ENCODE measurements at places on chromosomes 5 and 9.
A peak's percentile ranks its signal among the peaks of the same experiment; 100 is the strongest.

DNA sequence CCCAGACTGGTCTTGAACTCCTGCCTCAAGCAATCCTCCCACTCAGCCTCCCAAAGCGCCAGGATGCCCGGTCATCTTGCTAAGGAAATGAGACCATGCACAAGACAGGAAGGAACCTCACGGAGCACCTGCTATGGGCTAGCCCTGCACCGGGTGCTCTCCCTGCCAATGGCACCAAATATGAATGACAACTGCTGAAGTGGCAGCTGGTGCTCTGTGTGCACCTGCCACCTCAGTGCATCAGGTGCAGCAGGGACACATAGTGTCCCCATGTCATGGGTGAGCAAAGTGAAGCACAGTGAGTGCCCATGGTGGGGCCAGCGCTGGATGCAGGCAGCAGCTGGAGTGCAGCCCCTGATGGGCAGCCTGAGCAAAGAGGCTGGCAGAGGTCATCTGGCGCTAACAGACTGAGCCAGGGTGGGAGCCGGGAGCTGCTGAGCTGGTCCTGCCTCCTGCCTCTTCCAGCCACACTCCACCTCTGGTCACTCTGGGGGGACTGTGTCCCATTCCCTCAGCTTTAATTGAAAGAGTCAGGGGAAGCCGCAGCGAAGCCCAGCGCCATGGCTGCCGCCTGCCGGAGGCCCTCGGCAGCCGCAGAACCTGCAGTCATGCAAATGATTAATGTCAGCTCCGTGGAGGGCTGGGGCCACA is 46.4 kb downstream of the BARX1 start:
- no peak for DNase-seq

DNA sequence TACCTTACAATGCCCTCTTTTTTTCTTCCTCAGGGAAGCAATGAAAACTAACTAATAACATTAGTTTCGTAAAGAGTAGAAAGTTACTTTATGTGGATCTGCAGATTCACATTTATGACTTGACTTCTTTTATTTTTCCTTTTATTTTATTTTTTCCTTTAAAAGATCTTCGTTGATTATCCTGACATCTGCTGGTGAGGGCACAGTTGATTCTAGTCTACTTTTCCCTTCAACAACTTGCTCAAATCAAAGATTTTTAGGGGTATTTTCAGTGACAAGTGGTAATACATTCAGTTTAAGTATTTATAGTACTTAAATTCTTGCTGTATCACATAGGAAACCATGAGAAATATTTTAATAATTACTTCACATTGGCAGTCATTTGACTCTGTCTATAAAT is 4.9 kb downstream of the EDIL3 start:
- no peak for DNase-seq

- no peak for DNase-seq
Measured at GRCh38 chr9:133122935-133123611, 2.0 kb upstream of the RALGDS start.

- no peak for DNase-seq
Measured at GRCh38 chr5:21615195-21615765, 1237.9 kb downstream of the CDH12 start.

DNA sequence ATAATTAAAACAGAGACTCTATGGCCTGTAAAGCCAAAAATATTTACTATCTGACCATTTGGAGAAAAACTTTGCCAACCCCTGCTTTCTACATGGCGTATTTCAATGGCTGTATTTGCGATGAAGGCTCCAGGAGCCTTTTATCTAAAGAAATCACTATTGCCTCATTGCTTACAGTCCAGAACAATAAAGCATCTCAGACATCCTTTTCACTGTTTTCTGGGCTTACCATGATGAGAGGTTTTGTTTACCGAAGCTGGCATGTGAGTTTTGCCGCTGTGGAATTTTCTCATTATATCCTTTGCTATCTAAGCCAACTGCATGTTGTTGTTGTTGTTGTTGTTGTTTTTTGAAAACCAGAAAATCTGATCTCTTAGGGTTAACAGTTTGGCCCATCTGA is 13.9 kb downstream of the PALM2AKAP2 start:
- DNase-seq, result no peak

DNA sequence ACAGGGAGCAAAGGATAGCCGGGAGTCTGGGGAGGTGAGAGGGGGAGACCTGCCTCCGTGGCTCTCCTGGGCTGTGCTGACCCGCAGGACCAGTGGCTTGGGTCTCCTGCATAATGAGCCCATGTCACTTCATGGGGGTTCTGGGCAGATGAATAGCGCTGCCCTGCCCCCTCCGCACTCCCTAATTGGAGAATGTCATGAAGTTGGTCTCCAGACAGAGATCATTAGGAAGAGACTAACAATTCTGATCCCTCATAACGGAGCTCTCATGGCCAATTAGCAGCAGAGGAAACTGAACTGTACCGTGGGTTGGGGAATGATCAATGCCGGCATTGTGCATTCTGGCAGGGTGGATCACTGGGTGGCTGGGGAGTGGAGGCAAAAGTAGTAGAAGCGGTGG is 186.1 kb downstream of the FSTL4 start:
- no peak for DNase-seq

GRCh38 chr9:125527471-125528002 is 179.5 kb downstream of the MAPKAP1 start:
- no peak for DNase-seq

DNA sequence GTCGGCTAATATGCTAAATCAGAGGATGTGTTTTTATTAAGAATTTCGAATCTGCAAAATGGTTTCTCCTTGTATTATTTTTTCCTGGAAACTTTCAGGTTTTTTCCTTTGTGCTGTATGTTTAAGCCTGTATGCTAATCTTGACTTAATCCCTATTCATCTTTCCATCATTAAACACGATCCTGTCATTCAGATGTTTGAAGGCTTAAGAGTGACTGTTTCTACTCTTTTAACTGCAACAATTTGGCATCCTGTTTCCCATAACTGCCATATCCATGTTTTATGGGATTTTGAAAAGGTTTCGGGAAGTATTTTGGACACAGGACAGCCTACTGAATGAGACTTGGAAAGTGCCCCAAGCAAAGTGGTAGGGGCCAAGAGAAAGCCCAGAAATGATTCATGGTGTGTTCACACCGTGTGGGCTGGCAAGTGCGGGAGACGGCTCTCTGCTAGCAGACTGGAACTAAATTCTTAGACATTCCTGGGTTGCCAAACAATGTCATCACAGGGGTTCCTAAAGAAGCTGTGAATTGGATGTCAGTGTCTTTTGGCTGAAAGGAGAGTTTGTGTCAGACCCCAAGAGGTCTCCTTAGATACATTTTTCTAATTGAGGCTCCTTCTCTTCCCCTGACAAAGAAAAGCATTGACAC is 125.4 kb upstream of the ADAMTS16 start:
- peak; percentile 91 for DNase-seq

DNA sequence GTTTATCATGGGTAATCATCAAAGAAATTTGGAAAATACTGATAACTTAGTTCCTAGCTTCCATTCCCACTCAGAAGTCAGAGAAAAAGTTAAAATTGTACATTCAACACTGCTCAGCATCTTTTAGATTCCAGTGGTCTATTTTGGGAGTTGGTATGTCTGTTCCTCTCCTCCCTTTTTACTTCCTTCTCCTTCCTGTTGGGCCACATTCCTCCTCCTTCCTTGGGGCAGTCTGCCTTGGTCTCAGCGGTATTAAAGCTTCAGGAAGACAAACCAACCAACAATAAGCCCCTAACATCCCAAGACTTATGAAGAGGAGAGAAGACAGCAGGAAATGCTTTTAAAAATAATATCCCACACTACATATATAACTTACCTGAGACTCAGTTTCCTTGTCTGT is 49.9 kb upstream of the SSBP2 start:
- no peak for DNase-seq

- DNase-seq, result no peak
Measured at GRCh38 chr9:26675035-26675434, 217.6 kb downstream of the CAAP1 start.

- no peak for DNase-seq
Measured at GRCh38 chr5:35880156-35880555, 23.5 kb downstream of the IL7R start.

DNA sequence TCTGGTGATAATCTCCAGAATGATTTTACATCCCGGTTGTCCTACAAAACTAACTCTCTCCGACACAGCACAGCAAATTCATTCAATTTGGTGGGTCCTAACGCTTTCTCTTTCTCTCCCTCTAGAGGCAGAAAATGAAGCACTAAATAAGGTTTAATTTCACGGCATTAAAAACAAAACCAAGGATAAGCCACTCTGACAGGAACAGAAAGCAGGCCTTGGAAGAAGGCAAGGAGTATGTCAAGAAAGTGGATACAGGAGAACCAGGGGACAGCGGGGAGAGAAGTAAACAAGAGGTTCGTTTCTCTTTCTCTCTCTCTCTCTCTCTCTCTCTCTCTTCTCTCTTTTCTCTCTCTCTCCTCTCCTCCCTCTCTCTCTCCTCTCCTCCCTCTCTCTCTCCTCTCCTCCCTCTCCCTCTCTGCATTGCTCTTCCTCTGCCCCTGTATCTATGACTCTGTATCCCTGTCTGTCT is 49.8 kb downstream of the EBF1 start:
- DNase-seq, result no peak

DNA sequence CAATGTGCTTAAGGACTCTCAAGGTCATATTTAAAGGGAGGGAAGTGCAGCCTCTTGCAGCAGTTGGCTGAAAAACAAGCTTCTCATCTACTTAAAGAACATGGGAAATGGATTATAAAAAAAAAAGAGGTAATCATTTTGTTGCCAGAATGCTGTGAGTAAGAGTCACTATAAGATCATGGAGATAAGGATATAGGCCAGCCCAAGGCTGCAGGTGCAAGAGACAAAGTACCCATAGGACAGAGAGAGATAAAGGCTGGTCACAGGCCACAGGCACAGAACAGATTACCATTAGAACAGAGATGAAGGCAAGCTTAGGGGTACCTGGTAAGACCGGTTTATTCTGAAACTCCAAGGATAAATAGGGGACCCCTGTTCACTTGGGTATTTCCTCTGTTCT is 70.5 kb downstream of the CDKN2A start:
- no peak for DNase-seq

DNA sequence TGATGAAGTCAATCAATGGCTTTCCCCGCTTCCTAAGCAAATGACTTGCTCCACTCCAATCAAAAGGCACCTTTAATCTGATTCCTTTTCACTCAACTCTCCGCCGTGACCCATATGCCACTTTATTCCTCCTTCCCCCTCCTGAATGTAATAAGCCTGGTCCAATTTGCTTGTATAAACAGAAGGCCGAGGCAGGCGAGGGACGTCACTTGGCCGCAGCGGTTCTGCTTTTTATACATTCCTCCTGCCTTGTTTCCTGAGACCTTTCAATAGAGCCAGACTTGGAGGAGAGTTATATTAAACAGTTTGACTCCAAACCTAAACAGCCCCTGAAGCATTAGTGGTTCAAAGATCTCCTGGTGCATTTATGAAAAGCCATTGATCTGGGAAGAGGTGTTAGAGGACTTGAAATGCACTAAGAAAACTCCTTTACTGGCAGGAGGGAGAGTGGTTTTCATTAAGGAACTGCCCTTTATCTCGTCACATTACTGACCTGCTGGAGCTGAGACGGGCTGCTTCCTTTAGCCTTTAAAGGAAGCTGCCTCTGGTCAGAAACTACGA is 273.4 kb downstream of the SLIT3 start:
- no peak for DNase-seq

DNA sequence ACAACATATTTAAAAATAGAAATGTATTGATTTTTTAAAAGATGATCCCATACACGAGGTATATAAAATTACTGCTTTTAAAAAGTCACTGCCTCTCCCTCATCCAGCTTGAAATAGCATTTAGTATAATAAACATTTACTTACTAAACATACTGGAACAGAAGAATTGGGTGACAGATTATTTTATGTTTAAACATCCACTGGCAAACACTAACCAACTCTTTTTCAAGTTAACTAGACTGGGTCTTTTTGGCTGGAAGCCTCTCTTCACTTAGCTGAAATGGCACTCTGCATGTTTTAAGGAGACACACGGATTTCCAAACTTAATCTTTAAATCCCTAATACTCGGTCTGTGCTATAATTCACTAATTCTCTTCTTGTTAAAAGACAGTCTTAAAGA is 19.0 kb downstream of the CTXN3 start:
- DNase-seq, result no peak

DNA sequence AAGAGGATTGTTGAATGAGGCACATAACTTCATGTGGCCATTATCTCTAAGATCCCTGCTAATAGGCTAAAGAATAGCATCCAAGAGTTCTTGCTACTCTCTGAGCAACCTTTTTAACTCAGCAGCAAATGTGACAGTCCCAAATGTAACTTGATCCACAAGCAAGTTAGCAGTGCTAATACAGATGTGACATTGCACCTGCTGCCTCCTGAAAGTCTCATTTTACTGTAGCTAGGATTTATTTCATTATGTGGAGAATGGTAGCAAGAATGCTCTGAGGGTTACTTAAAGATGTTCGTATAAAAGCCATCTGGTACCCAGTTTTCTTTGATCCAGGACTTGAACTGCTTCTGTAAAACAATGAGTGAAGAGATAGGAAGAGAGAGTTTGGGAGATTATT is 45.8 kb downstream of the CDH10 start:
- no peak for DNase-seq

DNA sequence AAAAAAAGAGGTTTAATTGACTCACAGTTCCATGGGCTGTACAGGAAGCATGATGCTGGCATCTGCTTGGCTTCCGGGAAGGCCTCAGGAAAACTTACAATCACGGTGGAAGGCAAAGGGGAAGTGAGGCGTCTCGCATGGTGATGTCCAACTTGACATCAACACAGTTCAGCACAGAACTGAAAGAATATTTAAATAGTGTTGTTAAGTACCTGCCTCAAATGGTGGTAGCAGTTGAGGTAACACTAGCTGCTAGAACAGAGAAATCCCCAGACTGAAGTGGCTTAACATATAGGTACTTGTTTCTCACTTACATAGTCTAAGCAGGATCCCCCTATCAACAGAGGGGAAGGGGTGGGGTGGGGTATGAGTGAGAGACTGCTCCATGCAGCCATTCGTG is 141.6 kb downstream of the DROSHA start:
- DNase-seq, result no peak

- no peak for DNase-seq
Measured at GRCh38 chr5:60521376-60522291, 178.3 kb downstream of the DEPDC1B start.

GRCh38 chr5:180595046-180595379 is 3.7 kb upstream of the SCGB3A1 start:
- DNase-seq, result no peak

- no peak for DNase-seq
Measured at GRCh38 chr9:132005899-132006298, 73.8 kb downstream of the MED27 start.

GRCh38 chr5:178194026-178194425 is 6.9 kb upstream of the GMCL2 start:
- peak; percentile 64 for DNase-seq

GRCh38 chr5:30343707-30344106 is 849.8 kb upstream of the CDH6 start:
- DNase-seq, result no peak

- DNase-seq, result no peak
Measured at GRCh38 chr5:66633754-66634153, 37.6 kb downstream of the MAST4 start.

DNA sequence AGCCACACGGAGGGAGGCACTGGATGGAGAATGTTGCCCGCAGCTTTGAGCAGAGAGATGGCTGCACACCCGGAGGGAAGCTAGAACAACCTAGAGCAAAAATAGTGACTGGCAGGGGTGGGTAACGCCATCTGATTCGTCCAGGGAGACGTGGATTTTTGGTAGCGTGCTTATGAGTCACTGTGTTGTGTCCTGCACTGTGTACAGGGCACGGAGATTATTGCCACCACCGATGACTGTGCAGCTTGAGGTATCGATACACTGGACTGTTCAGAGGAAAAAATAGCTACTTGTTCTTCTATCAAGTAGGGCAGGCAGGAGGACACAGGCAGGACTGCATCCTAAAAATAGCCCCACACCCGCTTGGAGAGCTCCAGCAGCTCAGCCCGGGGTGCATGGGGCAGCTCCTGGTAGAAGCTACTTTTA is 6.0 kb downstream of the UBE2QL1 start:
- no peak for DNase-seq

- DNase-seq, result no peak
Measured at GRCh38 chr9:2790466-2790865, 53.4 kb downstream of the PUM3 start.

All from posterior cingulate gyrus (tissue), 11 donors.